ENCODE measurements at places on chromosomes 7 and 10.
A peak's percentile ranks its signal among the peaks of the same experiment; 100 is the strongest.

DNA sequence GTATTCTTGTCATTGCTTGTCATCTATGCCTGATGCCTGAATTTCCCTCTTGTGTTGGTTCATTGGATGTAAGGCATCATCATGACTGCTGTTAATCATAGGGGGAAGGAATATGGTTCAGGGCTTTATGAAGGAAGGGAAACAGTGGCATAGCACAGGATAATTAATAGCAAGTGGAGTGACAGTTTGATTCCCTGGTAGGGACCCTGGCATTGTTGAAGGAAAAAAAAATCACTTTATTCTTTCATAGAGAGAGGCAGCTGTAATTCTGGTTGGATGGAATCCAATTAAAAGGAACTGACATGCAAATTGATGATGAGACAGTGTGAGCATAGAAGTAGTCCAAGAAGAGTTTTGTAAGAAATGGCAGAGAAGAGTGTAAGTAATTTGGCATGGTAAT, 121.4 kb downstream of the AUTS2 start:
- no peak for DNase-seq

DNA sequence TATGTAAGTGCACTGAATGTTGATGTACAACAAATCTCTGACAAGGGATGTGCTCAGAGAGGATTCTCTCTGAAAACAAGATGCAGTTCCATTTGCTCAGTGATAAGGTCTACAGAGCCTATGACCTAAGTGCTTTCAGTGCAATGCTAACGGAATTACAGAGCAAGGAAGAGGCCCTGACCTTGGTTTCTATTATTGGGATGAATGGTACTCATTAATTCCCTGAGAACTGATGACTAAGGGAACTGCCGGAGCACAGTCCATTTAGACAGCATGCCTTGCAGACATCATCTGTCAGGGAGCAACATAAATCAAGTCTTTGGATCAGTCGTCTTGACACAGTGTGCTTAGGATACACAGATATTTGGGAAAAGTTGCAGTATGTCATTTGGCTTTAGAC, 340.8 kb downstream of the PHTF2 start:
- DNase-seq = no peak

- no peak for DNase-seq
Measured at GRCh38 chr7:100506356-100506923, 22.7 kb downstream of the NYAP1 start.

GRCh38 chr7:106400923-106401322, 116.1 kb upstream of the NAMPT start:
- no peak for DNase-seq

DNA sequence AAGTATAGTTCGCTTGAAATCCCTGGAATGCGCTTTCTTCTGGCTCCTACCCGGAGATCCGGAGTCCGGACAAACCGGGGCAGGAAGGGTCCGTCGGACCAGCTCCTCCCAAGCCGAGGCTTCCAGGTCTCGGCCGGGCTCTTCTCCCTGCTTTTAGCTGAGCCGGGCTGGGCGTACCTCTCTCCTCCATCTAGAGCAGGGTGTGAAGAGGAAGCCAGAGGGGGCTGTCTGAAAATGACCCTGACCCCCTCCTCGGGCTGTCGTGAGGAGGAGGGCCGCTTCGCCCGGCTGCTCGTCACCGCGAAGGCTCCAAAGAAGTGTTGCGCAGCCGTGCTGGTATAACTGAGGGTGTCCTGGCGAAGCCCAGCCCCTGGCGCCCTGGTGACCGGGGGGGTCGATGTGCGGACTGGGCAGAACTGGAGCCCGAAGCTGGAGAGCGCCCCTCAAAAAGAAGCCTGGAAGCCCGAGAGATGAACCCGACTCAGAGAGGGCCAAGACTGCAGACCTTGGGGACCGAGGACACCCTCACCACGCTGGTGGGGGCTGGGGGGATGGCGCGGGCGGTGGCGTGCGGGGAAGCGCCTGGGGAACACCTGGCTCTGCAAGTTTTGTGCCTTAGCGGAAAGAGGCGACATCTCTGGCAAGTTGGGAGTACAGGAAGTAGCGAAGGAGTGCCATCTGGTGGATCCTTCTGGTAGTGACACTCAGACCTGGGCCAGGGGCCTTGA, 5.7 kb downstream of the KAZALD1 start:
- DNase-seq = peak; percentile 90

DNA sequence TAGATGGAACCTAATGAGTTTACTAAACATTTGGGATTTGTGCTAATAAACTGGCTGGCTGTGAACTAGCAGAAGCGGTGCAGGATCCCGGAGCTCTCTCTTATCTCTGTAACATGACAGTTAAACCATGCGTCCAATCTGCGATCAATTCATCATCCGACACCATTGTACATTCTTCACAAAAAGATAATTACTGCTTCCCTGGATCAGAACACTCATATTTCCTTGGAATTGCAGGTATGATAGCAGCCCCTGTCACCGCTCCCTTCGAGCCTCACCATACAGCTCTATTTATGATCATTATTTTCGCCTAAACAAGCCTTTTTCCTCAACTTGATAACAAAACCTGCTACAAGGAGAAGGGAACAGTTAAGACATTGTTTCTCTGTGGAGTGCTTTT, 18.5 kb downstream of the EBF3 start:
- no peak for DNase-seq

GRCh38 chr7:151679071-151679708, 159.5 kb upstream of the RHEB start:
- no peak for DNase-seq

DNA sequence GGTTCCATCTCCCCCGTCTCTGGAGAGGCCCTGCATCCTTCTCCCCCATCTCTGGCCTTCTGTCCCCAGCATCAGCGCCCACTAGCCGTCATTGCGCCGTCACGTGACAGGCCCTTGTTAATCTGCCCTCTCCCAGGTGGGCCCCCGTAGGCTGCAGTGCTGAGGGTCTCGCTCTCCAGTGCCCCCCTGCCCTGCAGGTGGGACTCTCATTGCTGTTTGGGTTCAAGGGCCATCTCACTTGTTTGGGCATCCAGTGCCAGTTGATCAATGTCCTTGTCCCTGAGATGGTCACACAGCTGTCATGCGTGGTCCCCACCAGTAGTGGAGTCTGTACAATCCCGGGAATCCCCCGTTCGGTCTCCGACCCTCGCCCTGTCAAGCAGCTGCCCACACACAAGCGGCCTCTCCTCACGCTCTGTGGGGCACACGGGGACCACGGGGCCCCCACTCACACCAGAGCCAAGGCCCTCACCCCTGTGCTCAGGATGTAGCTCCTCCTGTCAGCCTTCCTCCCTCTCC, 114.0 kb downstream of the INPP5A start:
- no peak for DNase-seq

- DNase-seq = no peak
Measured at GRCh38 chr7:99947608-99948007, 18.2 kb upstream of the GJC3 start.

GRCh38 chr10:102435529-102436233, 3.3 kb upstream of the CUEDC2 start:
- DNase-seq = peak; percentile 71

DNA sequence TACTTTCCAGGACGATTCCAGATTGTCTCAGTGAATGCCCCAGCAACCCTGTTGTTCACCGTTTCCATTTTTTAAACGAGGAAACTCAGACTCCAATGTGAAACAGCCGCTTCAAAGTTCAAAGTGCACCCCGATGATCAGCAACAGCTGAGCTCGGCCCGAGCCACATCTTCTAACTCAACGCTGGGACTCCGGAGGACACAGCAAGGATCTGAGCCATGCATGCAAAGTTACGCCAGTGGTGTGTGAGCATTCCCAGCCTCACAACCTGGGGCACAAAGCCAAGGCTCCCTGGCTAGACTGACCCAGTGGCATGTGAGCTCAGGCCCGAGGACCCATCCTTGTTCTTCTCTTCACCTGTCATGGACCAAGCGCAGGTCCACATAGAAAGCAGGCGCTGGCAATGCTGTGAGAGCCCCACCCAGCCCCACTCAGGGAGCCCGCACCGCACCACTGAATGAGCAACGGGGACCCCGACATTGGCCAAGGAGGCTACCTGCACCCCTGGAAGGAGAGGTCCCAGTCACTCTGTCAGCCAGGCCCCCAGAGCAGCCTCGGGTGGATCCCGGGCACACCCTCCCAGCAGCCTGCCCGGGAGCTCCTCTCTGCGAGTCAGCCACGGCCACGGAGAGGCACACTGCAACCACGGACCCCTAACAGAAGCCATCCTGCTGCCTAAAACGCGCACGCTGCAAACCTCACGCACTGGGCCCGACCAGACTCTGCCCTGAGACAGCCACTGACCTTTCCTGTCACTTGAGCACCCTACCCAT, 82.9 kb downstream of the MAD1L1 start:
- DNase-seq = no peak

- no peak for DNase-seq
Measured at GRCh38 chr7:132558815-132559214, 17.5 kb downstream of the PLXNA4 start.

- no peak for DNase-seq
Measured at GRCh38 chr10:3500408-3500856, 284.6 kb downstream of the KLF6 start.

DNA sequence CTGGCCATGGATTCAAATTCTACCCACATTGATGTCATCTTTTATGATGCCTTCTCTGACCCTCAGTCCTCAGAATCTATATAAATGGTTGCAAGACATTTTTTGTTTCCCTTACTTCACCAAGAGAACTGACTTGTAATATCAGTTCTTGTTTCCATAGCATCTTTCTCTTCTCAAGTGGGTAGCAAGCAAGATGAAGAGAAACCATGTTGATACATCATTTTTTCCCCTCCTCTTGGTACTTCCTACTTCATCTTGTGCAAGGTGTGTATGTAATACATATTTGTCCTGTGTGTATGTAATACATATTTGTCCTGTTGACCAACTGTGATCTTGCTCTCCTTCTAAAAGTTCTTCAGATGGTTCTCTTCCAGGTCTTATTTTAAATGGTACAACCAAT, 348.6 kb downstream of the PTEN start:
- DNase-seq = no peak

DNA sequence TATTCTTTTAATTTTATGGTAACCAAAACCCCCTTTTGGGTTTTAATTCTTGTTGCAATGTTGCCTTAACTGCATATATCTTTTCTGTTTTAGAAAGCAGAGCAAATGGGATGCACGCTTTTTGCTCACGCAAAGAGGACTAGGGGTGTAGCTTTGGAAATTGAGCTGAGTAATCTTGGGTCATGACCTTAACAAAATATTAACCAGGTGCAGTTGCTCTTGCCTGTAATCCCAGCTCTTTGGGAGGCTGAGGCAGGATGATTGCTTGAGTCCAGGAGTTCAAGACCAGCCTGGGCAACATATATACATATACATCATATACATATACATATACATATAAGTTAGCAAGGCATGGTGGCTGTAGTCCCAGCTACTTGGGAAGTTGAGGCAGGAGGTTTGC, 172.9 kb upstream of the BMPER start:
- no peak for DNase-seq

GRCh38 chr10:35887685-35888084, 245.6 kb upstream of the FZD8 start:
- no peak for DNase-seq

GRCh38 chr10:110868981-110869380, 2.7 kb upstream of the PDCD4 start:
- DNase-seq = no peak

DNA sequence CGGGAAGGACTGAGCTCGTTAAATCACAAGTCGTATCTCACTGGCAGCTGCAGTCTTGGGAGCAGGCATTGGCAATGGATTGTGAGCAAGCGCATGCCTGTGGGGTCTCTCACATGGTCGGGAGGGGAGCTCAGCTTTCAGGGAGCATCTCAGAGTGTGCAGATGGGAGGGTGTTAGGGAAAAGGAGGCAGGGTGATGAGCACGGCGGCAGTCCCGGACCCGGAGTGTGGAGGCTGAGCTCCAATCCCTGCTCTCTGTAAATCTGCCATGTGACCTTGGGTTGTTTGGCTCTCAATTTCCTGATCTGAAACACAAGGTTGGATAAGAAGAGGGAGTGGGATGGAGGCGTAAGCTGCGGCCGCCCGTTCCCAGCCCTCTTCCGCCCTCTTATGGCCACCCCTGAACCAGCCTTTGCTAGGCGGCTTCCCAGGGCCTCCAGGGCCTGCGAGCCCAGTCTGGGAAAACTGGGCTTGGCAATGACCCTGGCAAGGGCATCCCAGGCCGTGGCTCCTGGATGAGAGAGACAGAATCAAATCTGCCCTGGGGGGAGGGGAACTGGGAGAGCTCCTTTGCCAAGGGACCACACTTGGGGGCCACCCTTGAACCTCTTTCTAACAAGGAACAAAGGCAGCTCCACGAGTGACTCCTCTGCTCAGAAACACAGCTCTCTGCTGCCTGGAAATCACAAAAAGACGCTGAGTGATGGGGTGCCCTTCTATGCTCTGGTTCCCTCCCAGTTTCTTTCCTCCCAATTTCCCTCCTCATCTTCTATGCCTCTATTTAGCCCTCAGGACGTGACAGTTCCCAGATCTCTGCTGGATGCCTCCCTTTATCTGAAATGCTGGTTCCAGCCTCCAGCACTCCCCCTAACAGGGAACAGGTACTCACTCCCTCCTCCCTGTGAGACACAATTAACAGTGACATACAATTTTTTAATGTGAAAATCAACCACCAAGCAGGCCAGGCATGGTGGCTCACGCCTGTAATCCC, 41.7 kb upstream of the LOXL4 start:
- no peak for DNase-seq

GRCh38 chr7:108459922-108460551, 3.8 kb upstream of the NRCAM start:
- DNase-seq = no peak

GRCh38 chr7:35477609-35478008, 217.3 kb downstream of the HERPUD2 start:
- no peak for DNase-seq

DNA sequence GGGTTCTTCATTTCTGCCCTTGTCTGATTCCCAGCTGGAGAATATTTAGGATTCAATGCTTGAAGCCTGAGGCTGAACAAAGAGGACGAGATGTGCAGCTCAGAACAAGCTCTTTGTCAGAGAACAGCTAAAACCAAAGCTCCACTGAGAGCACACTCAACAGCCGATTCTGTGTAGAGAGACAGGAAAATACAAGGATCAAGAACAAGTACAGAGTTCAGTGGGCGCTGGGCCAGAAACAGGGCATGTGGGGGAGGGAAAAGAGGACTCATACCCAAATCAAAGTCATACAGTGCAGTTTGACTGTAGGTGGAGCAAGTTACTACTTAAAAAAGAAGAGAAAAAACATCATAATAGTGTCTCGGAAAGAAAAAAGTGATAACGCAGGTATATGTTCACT, at the start of gene AGMO:
Gene AGMO, minus strand, starts transcription at position 181 of the 400 bp plus-strand sequence.
- DNase-seq = no peak

GRCh38 chr10:74841265-74841973, 15.0 kb downstream of the KAT6B start:
- no peak for DNase-seq

GRCh38 chr10:12847361-12847975, 154.0 kb downstream of the CCDC3 start:
- DNase-seq = peak; percentile 63

DNA sequence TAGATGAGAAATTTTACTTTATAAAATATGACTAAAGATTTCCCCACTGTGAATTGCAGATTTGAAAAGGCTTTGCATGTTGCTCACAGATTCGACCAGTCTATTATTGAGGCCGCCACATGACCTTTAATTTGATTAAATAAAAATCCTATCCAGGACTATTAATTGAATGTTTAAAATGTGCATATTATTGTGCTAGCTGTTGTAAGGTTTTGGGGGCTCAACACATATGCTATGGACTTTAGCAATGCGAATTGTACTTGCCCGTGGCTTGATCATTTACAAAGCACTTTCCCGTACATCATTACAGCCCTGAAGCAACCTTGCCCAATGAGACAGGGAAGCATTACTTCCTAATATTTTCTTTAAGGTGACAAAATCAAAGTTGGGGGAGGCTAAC, 243.0 kb downstream of the ACTR3B start:
- DNase-seq = no peak

Data from stimulated activated effector memory CD8-positive, alpha-beta T cell treated with anti-CD3 and anti-CD28 coated beads, Interleukin-12 subunit alpha, Interleukin-12 subunit beta, amount 100 ng/mL, for 72 hours (primary cell).